G401 (cell line): ENCODE measurements at places on chromosomes 7 and 10.

- no peak for DNase-seq
These were observed 62.7 kb upstream of the CARD11 start for GRCh38 chr7:3106361-3106826.

DNA sequence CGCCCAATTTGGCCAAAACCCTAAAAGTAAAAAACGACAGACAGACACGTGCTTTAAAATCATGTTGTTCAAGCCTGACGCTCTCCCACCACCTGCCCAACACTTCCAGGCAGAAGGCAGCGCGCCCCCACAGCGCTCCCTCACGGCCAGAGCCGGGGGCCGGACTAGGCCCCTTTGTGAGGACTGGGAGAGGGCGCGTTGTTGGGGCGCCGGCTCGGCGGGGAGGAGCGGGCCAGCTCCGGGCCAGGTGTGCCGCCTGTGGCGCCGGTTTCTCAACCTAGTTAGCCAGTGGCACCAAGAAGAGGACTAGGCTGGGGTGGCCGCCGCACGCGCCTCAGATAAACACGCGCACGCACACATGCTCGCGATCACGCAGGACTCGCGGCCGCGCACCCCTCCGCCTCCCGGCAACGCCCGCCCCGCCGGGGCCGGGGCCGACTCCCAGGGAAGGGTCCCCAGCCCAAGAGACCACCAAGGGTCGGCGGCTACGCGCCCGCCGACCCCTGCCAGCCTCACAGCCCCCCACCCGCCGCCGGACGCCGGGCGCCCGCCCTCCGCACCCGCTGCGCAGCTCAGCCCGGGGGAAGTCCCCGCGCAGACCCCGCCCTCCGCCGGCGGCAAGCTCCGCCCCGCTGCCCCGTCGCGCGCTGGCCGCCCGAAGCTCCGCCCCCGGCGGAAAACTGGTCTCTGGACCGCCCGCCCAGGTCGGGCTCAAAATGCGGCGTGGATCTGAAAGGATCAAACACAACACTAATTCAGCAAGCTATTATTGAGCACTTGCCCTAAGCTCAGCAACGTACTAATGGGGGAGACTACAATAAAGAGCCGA, at the start of gene IMMP2L:
Gene IMMP2L (minus strand): TSS at position 589 of the 829 bp plus-strand sequence.
- peak; percentile 89 for DNase-seq

DNA sequence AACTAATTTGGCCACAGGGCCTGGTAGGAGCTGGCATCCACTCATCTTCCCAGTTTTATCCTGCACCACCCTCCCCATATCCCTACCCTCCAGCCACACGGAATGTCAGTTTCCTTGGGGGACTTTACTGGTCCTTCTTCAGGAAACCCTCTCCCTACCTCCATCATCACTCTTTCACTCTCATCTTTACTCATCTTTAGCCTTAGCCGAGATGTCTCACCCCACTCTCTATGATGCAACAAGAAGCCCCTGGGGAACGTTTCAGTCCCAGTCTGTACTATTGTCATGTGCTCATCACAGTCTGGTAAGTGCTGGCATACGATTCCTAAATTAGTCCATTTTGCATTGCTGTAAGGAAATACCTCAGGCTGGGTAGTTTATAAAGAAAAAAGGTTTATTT, 34.9 kb upstream of the TMEM248 start:
- DNase-seq = no peak

DNA sequence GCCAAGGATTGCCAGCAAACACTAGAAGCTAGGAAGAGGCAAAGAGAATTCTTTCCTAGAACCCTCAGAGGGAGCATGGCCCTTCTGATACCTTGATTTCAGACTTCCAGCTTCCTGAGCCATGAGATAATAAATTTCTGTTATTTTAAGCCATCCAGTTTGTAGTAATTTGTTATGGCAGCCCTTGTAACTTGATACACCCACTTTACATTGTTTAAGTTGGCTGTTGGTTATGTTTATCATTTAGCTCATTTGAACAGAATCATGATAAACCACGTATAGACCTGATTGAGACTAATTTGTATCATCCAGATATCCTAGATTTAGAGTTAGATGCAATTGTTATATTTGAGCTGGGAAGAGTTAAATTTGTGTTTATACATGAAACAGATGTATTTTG, 9.4 kb upstream of the TES start:
- DNase-seq = no peak

DNA sequence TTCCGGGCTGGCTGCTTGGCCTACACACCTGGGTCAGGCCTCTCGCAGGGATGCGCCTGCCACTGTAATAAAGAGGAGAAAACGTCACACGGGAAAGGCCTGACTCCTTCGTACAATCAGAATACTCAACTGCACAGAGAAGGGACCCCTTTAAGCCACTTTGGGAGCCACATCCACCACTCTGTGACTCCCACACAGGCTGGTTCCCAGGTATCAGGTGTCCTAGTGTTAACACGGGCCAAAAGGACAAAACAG, 5.8 kb upstream of the ZNF736 start:
- no peak for DNase-seq

GRCh38 chr10:5508786-5509185, 9.4 kb upstream of the CALML5 start:
- no peak for DNase-seq

DNA sequence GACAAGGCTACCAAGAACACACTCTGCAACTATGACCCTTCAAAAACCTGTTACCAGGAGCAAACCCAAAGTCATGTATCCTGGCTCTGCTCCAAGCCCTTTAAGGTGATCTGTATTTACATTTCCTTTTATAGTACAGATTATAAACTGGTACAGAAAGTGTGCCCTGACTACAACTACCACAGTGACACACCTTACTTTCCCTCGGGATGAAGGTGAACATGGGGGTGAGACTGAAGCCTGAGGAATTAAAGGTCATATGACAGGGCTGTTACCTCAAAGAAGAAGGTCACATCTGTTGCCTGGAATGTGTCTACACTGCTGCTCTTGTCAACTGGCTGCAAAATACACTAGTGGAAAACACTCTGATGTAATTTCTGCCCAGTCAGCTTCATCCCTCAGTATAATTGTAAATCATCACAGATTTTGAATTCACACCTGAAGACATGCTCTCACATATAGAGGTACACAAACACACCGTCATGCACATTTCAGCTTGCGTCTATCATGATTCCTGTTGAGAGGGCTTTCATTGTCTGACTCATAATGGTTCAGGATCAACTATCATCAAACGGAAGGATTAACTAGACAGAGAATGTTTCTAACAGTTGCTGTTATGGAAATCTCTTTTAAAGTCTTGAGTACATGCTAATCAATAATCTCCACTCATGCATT, 318.3 kb downstream of the NXPH1 start:
- no peak for DNase-seq
